ENCODE measurements at places on chromosomes 12 and 14.

DNA sequence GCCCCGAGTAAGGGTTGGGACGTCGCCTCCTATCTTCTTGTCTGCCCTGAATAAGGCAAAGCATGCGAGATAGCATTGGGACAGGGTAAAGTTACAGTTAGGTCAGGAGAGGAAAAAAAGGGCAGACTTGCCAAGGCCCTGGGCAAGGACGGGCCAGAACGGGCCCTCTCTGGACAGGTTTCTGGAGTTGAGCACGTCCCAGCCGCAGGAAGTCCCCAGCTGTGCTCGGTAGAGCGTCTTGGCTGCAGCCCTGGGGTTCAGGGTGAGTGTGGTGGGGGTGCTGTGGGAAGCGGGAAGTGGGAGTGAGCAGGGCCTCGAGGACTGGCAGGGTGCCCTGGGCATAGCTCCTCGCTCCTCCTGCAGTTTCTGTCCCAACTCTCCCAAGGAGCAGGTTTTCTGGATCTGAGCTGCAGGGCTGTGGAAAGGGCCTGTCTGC lies 5.4 kb downstream of the RPS6KL1 start:
- DNase-seq, result no peak

GRCh38 chr12:108668063-108668462 lies 34.4 kb upstream of the SELPLG start:
- DNase-seq, result no peak

GRCh38 chr14:75341620-75342019 lies 63.0 kb downstream of the FOS start:
- no peak for DNase-seq

DNA sequence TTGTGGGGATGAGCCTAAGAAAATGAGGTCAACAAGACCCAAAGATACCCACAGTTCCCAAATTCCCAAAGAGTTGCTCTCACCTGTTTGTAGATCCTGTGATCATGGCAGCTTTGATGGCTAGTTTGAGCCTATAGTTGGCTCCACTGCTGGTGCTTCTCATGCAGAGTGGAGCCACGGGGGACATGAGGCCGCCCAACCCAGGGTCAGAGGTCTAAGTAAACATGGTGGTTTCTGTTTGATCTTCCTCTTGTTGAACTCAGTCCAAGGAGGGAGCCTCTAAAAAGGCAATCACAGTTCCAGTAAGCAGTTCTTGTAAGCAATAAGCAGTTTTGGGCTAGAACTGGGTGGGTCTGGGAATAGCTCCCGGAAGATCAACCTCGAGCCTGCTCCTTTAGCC lies 125.6 kb upstream of the DHRS4 start:
- DNase-seq, result no peak

- no peak for DNase-seq
These were observed 661.1 kb downstream of the VRK1 start for GRCh38 chr14:97458255-97458654.

All from nephron progenitor cell (in vitro differentiated cells).